ENCODE measurements at places on chromosomes 7 and 10.

GRCh38 chr10:22631646-22632278 lies 82.6 kb downstream of the PIP4K2A start:
- DNase-seq: no peak

GRCh38 chr7:42414028-42414427 lies 177.0 kb upstream of the GLI3 start:
- DNase-seq: no peak

GRCh38 chr10:63083904-63084689 lies 49.0 kb upstream of the NRBF2 start:
- peak; percentile 16 for DNase-seq

DNA sequence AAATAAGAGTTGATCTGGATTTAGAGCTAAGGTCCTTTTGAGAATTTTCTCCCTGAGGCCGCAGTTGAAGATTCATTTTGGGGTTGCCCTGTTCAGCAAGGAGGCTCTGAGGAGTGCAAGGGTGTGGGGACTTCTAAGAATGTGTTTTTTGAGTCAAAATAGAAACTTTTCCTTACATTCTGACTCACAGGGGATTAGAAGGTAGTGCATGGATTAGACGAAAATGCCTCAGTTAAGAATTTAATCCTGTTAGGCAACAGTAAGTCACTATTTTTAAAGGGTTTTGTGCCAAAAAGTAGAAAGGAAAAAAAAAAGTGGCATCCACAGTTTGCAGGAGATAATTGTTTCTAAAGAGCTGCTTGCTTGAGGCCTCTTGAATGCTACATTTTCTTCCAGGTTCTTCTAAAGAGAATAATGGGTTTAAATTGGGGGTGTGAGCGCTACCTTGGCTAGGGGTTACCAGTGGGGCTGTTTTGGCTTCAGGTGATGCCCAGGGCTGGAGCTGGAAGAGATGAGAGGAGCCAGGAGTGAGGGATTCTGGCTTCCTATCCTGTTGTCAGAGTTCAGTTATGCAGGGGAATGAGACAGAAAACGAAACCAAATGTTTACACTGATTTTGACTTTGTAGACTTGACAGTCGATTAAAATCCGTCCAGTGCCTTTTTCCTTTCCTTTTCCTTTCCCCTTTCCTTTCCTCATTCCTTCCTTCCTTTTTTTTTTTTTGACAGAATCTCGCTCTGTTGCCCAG lies 52.9 kb downstream of the BAMBI start:
- DNase-seq: no peak

DNA sequence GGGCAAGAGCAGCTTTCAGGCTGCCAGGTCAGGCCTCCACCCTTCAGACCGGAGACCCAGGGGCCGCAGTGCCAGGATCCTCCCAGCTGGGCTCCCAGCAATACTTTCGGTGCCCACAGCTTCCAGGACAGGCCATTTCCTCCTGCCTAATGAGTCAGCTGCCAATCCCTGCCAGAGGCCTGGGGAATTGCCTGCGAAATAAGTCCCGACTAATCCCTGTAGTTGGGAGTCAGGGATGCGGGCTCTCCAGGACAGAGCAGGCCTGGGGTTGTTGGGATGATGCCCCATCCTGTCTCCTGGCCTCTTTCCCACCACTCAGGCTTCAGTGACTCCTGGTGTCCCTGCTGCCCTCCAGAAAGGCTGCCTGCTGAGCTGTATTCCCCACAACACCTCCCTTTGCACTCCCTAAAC lies 143.5 kb upstream of the UNC5B start:
- DNase-seq: no peak

- no peak for DNase-seq
These were observed 21.6 kb downstream of the PDZD8 start for GRCh38 chr10:117353684-117354083.

GRCh38 chr10:110535958-110536891 lies 31.3 kb upstream of the SMC3 start:
- DNase-seq: peak; percentile 15

- DNase-seq: no peak
These were observed 98.4 kb downstream of the SNX10 start for GRCh38 chr7:26390016-26390415.

DNA sequence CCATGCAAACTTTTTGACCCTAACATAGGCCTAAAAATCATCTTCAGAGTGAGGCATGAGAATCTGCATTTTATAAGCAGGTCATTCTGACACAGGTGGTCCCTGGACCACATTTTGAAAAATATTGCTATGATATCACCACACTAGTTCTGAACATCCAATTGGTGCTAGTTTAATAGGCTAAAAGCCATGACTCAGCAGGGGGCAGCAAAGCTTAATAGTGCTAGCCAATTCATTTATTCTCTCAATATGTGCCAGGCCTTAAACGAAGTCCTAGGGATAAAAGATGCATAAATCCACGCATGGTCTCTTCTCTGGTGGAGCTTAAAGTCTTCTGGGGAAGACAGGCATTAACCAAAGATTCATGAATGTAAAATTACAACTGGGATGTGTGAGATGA lies 10.2 kb upstream of the SLC25A28 start:
- no peak for DNase-seq

GRCh38 chr7:151008511-151009323 lies 15.6 kb downstream of the ATG9B start:
- DNase-seq: peak; percentile 86

DNA sequence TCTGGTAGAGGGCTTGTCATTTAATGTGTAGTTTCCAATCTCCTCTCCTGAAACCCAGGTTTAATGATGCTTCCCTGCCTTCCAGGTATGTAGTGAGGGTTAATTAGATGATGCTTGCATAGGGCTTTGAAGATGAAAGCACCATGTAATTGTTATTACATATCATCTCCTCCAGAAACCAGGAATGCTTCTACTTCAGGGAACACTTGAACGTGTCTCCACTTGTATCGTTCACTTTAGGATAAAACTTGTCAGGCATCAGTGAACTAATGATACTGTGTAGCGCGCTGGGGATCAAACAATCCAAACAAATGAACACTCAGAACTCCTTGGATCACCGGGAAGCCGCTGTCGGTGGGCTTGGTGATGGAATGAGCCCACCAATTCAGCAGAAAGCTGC lies 260.9 kb upstream of the FZD8 start:
- no peak for DNase-seq

DNA sequence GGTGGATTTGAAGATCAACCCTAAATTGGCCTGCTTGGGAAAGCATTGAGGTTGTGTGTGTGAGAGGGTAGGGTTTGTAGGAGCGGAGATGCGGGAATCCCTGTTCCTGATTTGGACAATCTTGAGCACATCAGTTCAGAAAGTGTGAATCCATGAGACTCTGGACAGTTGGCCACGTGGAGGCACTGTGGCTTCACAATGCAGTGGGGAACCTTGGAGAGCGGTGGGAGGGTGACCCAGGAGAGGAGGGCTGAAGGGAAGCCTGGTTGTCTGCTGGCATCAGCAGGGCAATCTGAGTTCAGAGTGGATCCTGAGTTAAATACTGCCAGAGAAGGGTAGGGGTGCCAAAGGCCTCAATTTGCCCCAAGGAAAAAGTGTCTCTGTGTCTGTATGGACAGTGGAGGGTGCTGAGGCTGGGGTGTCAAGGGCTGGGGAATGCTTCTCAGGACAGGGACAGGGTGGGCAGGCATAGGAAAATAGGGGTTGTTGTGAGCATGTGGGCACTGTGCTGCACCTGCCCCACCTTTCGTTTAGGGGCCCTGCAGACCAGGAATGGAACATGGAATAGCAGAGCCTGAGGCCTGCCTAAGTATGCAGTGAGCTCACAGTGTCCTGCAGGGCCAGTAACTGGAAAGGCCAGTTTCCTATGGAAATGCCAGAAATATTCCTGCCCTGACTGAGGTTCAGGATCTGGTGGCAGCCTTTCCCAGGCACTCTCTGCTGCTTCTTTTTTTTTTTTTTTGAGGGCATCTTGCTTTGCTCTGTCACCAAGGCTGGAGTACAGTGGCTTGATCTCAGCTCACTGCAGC lies 162.9 kb upstream of the PRSS58 start:
- no peak for DNase-seq

DNA sequence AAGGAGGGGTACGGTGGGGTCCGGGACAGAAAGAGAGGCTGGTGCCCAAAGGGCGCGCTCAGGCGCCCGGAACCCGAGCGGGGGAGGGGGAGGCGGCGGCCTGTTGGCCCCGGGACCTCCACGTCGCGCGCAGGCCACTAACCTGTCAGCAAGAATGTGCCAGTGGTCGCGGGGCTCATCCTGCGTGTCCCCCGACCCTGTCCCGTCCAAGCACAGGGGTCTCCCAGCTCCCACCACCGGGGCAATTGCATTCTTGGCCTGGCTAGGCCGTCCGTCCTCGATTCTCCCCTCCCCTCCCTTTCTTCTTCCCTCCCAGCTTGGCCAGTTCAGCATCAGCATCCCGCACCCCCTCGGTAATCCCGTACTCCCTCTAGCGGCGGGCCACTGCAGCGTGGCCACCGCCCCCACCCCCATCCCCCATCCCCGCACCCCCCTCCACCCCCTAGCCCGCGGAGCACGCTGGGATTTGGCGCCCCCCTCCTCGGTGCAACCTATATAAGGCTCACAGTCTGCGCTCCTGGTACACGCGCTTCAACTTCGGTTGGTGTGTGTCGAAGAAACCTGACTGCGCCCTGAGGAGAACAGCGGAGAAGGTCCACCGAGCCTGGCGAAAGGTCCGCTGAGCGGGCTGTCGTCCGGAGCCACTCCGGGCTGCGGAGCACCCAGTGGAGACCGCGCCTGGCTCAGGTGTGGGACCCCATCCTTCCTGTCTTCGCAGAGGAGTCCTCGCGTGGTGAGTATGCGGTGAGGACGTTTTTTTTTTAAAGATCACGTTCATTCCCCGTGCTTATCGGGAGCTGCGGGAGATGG lies at the start of gene SGCE:
Gene SGCE, minus strand, starts transcription at position 286 of the 810 bp plus-strand sequence. Its CDS starts 35 bp downstream, at position 251.
- peak; percentile 33 for DNase-seq

GRCh38 chr10:29648114-29648982 lies 13.6 kb upstream of the SVIL start:
- DNase-seq: peak; percentile 9

All from T-helper 9 cell (primary cell).